ENCODE measurements at places on chromosomes 6 and 20. TPM values are rescaled to one million over a fixed set of nuclear protein-coding genes. Genes with fewer than 3 reads are reported as not detected.
A peak's percentile ranks its signal among the peaks of the same experiment; 100 is the strongest.

The GPR6 gene
- not detected for total RNA-seq

The OR2H1 gene
- total RNA-seq, result not detected

- H3K27ac ChIP-seq, result peak overlapping the region; percentile 87
- H3K27me3 ChIP-seq, result no peaks in the 10 kb centered on the region
- no peaks in the 10 kb centered on the region for H3K36me3 ChIP-seq
- no peak for DNase-seq
- peak overlapping the region; percentile 53 for H3K4me3 ChIP-seq
Observed at GRCh38 chr6:37059344-37060194, 54.1 kb downstream of the FGD2 start.

The ZDHHC14 gene
- total RNA-seq, result 15.6 TPM

The SLC17A2 gene
- total RNA-seq, result 0.21 TPM

Data from type B pancreatic cell (in vitro differentiated cells).